Activated naive CD4-positive, alpha-beta T cell treated with anti-CD3 and anti-CD28 coated beads, Interleukin-2, amount 50 U/mL, for 16 hours (primary cell): ENCODE measurements at places on chromosomes 6 and 20.

DNA sequence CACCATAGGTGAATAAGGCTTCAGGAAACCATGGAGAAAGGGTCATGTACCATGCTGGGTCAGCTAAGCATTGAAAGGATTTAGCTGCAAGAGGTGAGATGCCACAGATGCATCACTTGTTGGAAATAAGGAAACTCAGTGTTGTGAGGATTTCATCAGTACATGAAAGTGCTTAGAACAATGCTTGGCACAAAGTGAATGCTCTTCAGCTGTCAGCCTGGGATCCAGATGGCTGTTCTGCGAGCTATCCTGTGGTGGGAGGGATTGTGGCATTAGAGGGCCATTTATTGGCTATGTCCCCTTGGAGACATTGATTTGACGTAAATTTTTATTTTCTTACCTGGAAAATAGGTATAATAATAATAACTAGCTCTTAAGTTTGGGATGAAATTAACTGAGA is 53.0 kb downstream of the ELOVL2 start:
- DNase-seq: no peak

GRCh38 chr20:62030834-62031434 is 34.7 kb downstream of the TAF4 start:
- peak; percentile 26 for DNase-seq

DNA sequence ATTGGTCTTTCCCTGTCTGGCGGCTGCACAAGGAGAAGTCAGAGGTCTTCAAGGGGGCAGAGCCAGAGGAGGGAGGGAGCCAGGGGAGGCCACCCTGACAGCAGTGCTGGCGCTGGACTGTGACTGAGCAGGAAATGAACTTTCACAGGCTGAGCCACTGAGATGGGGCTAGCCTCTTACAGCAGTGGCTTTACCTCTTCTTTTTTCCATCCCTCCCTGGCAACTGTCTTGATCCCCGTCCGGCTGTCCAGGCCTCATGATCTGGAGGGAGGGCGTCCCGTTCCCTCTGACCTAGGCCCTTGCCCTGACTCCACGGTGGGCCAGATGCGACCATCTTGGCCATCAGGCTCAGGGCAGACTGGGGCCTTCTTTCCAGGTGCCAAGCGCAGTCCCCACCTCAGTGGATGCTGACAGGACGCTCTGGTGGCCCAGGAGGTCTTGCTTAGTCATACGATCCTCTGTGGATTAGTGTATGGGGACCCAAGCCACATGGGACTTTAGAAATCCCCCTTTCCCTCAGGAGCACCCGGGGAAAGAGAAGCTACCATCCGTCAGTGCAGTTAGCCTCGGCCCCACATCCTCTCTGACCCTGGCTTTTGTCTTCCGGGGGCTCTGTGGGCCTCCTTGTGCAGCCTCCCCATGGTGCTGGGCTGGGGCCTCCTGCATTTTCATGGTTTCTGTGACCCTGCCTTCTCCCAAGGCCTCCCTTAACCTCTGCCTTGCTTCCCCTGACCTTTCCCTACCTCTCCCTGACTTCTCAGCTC is 57.4 kb upstream of the CCDC167 start:
- DNase-seq: no peak

DNA sequence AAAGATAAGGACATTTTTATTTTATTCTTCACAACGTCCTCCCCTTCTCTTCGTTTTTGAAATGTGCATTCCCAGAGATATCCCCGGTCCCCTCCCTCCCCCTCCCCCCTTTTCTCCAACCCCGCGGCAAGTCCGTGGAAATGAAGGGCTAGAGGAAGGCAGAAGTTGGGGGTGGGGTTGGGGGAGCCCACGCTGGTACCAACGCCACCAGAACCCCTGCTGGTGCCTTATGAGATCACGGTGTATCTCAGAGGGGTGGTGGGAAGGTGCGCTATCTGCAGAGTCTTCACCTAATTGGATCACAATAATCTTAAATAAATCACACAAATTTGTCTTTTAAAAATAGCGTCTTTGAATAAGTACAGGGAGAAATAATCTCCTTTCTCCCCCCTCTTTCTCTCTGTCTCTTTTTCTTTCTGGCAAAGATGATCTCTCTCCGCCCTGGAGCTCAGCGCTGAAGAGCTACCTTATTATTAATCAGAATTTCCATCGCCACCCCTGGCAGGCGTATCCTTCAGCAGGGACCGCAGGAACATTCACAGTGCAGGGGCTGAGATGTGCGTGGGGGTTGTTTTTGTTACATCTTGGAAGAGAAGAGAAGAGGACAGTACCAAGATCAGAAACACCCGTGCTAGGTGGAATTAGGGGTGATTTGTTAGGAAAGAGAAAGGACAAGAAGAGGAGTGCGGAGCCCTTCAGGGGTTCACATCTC is 915 bp downstream of the CLVS2 start:
- no peak for DNase-seq

- no peak for DNase-seq
Observed at GRCh38 chr20:23126281-23127061, 40.3 kb upstream of the CD93 start.

- no peak for DNase-seq
Observed at GRCh38 chr6:87913974-87914373, 133.7 kb upstream of the SPACA1 start.

DNA sequence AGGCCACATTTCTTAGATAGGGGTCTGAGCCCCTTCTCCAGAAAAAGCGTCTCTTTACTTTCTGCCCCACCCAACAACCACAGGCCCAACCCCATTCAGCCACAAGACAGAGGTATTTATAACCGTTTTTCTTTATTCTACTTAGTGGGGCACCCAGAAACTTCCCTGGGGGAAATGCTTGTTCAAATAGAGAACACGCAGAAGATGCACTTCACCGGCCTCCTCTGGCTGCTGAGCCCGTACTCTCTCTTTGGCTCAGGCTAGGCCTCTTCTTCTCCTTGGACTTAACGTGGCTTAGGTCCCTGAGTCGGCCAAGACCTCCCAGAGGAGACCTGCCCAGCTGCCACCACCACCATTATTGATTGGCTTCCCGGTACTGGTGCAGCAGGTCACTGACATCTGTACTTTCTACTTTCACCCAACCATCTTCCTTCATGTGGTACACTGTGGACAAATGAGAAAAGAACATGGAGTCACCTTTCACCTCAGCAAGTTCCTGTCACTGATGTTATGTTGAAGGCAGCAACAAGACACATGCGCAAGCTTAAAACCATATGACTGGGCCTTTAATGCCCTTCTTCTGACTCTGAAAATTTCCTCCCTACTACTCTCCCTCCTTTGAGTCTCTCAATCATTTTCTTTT is 2.2 kb upstream of the TAP2 start:
- DNase-seq: no peak

DNA sequence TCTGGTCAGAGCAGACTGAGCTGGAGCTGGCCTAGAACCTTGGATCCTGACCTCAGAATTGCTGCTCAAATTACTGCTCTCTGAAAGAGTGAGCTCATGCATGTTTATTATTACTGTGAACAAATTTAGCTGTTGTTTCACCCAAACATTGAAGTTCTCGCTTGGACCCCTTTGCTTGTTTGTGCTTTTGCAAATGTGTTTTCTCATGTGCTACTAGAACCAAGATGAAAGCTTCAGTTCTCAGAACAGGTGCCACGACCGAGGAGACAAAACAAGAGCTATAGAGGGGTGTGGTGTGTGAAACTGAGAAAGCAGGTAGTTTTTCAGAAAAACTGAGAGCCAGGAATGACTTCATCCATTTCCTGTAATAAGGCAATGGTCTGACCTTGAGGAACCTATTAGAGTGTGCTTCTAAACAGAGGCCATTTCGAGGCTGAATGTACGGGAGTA is 50.0 kb upstream of the ESR1 start:
- DNase-seq: peak; percentile 27
